Stimulated activated CD8-positive, alpha-beta memory T cell treated with anti-CD3 and anti-CD28 coated beads, Interleukin-4, amount 100 ng/mL, for 1 hour (primary cell): ENCODE measurements at places on chromosomes 6 and 20.

GRCh38 chr6:132395015-132395597 lies 6.2 kb downstream of the MOXD1 start:
- DNase-seq = no peak

DNA sequence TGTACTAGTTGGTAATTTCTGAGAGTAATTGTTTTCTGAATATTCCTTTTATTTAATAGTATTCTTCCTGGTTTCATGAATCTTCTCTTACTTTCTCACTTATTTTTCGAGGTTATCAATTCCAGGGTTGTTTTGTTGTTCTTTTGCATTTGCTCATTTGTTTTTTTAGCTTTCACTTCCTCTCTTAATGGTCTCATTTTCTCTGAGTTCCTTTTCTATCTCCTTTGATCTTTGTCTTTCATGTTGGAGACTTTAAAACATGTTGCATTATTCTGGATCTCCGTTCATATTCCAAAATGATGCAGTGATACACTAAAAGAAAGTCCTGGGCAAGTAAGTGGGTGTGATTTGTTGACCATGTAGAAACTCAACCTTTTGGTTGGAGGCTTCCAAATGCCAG lies 345.3 kb upstream of the SLC35B3 start:
- no peak for DNase-seq

GRCh38 chr6:110552901-110553641 lies 76.7 kb upstream of the SLC22A16 start:
- DNase-seq = no peak

DNA sequence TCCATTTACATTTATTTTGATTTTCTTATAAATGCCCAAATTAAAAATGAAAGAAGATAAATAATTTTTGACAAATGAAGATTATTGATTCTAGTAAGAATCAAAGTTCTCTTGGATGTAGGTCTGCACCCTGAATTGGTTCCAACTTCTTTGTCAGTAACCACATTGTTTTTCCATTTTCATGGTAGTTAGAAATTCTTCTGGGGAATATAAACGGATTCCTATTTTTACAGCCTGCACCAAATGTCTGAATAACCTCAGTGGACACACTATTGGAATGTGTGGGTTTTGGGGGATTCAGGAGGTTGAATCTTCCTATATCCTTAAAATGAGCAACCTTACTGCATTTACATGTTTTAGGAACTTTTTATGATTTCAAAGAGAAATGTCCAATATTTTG lies 1085.3 kb upstream of the MAP3K7 start:
- no peak for DNase-seq

GRCh38 chr6:82396964-82397751 lies 33.5 kb downstream of the TPBG start:
- no peak for DNase-seq

DNA sequence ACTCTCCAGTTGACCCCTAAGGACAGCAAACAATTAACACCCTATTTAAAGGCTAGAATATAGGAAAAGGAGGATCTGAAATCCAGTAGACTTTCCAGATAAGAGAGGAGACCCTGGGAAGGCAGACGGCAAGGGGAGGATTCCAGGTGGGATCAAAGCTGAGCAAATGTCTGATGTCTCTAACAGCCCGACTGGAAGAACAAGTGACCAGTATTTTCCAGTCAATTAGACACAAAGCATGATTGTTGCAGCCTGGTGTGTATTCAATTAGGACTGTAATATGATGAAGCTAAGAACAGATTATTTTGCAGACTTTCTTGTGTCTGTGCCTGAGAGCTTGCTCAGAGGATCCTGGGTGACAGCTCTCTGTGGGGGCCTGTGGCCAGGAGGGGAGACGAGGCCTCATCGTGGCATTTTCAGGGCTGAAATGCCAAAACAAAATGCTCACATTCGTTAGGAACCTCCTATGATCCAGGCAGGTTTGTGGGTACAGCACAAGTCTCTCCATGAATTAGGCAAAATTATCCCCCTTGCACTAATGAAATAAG lies 471.8 kb upstream of the AGPAT4 start:
- no peak for DNase-seq

DNA sequence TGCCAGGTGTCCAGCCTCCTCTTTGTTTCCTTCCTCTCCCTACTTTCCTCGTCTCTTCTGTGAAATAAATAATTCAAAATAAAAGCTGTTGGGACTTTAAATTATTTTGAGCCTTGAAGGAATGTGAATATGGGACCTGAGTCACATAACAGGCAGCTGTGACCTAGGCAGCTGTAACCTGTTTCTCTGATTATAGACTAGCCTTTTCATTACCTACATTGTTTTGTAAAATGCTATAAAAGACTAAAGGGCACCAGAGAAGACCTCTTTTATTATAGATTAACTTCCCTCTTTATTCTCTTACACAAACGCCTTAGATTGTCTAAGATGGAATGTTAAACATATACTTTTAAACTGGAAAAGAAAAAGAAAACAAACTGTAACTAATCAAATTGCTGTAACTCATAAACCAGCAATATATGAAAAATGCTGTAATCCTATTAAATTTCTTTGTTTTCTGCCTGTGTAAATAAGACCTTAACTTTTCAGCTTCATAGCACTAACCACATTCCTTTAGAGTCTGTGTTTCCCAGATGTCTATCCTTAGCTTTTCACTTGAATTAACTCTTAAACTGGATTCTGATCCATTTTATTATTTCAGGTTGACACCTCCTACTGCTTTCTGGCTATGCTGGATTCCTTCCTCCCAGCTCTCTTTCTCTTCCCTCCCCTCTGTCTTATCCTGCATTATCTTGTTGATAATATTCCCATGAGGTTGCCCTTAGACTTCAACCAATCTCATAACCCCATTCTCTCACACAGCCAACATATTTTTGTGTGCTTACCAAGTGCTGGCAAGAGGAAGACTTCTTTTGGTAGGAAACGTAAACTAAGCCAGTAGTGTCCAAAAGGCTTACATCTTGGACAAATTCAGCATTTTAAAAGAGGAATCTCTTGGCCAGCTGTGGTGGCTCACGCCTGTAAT lies 69.2 kb downstream of the TPD52L1 start:
- no peak for DNase-seq

DNA sequence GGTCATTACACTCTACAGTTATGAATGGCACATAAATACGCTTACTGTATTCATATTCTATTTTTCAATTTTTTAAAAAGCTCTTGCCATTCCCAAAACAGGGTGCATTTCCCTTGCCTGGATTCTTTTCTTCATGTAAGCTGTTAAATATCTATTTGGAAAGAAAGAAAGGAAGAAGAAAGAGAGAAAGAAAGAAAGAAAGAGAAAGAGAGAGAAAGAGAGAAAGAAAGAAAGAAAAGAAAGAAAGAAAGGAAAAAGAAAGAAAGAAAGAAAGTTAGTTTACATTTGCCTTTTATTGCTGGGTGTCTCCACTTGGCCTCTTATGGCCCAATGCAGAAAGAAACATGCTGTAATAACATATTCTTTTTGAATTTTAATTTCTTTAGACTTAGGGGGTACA lies 165.9 kb upstream of the ATXN1 start:
- DNase-seq = no peak

GRCh38 chr6:137877113-137877512 lies 10.1 kb downstream of the TNFAIP3 start:
- no peak for DNase-seq

GRCh38 chr6:57242505-57242904 lies 20.4 kb upstream of the RAB23 start:
- no peak for DNase-seq

- no peak for DNase-seq
Observed at GRCh38 chr6:37127961-37128862, 41.7 kb upstream of the PIM1 start.

- no peak for DNase-seq
Observed at GRCh38 chr6:138988469-138988834, 399 bp upstream of the REPS1 start.

GRCh38 chr6:169312658-169313346 lies 59.2 kb upstream of the THBS2 start:
- no peak for DNase-seq

GRCh38 chr6:37257320-37257633 lies 295 bp upstream of the TBC1D22B start:
- DNase-seq = no peak

- no peak for DNase-seq
Observed at GRCh38 chr6:147724454-147724853, 216.0 kb downstream of the SAMD5 start.

GRCh38 chr20:1286267-1287024 lies 20.4 kb downstream of the SNPH start:
- DNase-seq = no peak

GRCh38 chr6:145813285-145814034 lies 1.1 kb downstream of the FBXO30 start:
- DNase-seq = no peak

GRCh38 chr6:25714765-25715164 lies 39.8 kb upstream of the SLC17A4 start:
- no peak for DNase-seq

DNA sequence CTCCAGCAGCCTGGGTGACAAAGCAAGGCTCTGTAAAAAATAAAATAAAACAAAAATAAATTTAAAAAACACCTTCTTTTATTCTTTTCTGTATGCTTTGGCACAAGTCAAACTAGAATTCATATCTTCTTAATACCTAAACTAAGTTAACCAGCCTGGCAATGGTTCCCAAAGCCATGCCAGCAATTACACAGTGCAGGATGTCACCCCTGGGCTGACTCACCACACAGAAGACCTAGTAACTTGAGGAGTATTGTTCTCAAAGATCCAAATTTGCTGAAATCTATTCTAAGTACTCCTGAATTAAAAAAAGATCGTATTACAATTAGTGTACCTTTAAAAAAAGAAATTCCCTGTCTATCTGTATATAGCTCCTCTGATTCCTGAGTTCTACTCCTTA lies 162.7 kb upstream of the SGK1 start:
- no peak for DNase-seq
